ENCODE measurements at places on chromosomes 2 and 18. TPM values are rescaled to one million over a fixed set of nuclear protein-coding genes. Genes with fewer than 3 reads are reported as not detected.
A peak's percentile ranks its signal among the peaks of the same experiment; 100 is the strongest.

GRCh38 chr2:148721520-148721931 lies 77.0 kb downstream of the EPC2 start:
- no peak for DNase-seq

- no peak for DNase-seq
Observed at GRCh38 chr2:121368155-121368554, 83.2 kb upstream of the TFCP2L1 start.

- no peak for DNase-seq
Observed at GRCh38 chr2:14524803-14525080, 107.8 kb upstream of the LRATD1 start.

GRCh38 chr2:60925994-60926740 lies 44.8 kb downstream of the REL start:
- no peak for DNase-seq

GRCh38 chr18:24868311-24868710 lies 407.9 kb downstream of the HRH4 start:
- no peak for DNase-seq

- peak; percentile 60 for DNase-seq
Observed at GRCh38 chr2:172556284-172557033, 569 bp downstream of the PDK1 start.

Gene PLCD4
- 0.11 TPM for polyA plus RNA-seq

Gene FAM98A
- polyA plus RNA-seq = 41.4 TPM

Gene IL36A
- not detected for polyA plus RNA-seq

Gene SATB2
- polyA plus RNA-seq = 0.54 TPM

Gene TP53I3
- 23.3 TPM for polyA plus RNA-seq

Data from heart left ventricle (tissue), 16 donors.